NCI-H82 (cell line): ENCODE measurements at places on chromosomes 1 and 21.

DNA sequence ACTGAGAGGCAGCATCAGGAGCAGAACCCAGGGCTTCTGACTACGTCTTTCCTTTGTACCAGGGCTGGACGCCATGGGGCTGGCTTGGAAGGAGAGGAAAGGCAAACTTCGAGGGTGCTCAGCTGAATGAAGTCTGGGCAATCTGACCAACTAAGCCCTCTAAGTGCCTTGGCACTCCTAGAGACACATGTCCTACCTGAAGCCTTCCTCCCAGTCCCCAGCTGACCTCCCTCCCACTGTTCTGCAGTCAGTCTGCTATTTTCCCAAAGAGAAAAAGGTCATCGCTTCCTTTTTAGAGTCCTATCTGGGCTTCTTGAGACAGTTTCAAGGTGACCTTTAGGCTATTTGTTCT is 5.2 kb downstream of the SLC9A1 start:
- DNase-seq: no peak

GRCh38 chr1:79188337-79188736 is 181.8 kb upstream of the ADGRL4 start:
- no peak for DNase-seq

- no peak for DNase-seq
These were observed 28.6 kb downstream of the AGPAT3 start for GRCh38 chr21:43893536-43894205.

GRCh38 chr21:41582298-41582840 is 74.4 kb upstream of the TMPRSS2 start:
- DNase-seq: no peak

- peak; percentile 39 for DNase-seq
These were observed 178.4 kb upstream of the CXADR start for GRCh38 chr21:17334484-17334883.

- no peak for DNase-seq
These were observed 789 bp downstream of the BTF3L4 start for GRCh38 chr1:52056937-52057231.

GRCh38 chr21:24223624-24224023 is 1383.7 kb downstream of the MRPL39 start:
- no peak for DNase-seq

DNA sequence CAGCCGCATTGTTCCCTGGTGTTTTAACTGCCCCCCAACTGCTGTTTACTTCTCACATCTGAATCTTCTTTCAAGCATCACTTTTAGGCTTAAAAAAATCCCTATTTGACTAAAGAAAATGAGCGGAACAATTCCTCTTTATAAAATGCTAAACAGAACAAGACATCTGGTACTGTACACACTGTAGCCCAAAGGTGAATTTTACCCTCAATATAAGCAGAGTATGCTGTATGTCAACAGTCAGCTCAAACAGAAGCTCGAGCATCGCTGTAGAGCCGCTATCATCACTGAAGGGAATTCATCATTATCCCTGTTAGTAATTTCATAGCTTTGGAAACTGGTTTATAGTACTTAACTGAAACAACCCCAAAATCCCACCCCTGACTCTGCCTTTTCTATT is 85.3 kb downstream of the LRRC8D start:
- DNase-seq: no peak

DNA sequence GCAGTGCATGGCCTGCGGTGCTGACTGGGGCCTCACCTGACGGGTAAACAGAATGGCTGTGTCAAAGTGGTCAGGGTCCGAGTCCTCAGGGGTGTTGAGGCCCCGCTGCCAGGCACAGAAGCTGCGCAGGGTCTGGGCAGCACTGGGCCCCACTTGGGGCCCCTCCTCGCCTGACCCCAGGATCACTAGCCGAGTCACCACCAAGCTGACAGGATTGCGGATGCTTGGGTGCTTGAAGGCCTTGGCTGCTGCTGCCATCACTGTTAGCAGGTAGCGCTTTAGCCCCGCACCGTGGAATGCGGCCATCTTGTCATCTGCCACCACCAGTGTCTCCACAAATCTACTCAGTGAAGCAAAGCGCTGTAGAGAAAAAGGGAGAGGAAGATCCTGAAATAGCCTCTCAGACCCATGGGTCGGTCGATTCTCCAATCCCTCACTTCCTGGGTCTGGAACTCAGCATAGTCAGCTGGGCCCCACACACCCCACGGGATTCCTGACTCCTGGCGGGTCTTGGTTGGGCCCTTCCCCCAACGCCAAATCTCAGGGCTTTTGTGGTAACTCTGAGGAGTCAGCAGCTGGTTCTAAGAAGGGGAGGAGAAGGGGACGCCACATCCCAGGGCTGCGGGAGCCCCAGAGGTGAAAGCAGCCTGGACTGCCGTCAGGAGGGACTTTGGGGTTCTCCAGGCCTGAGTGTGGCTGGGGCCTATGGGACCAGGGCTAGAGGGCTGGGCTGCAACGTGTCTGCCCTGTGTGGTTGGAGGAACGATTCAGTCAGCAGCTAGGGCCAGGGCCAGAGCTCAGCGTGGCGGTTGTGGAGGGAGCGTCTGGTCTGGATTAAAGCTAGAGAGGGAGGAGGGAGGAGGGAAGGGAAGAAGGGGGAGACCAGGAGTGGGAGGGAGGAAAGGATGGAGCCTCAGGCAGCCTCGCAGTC is 2.1 kb downstream of the ADAMTS4 start:
- peak; percentile 96 for DNase-seq

DNA sequence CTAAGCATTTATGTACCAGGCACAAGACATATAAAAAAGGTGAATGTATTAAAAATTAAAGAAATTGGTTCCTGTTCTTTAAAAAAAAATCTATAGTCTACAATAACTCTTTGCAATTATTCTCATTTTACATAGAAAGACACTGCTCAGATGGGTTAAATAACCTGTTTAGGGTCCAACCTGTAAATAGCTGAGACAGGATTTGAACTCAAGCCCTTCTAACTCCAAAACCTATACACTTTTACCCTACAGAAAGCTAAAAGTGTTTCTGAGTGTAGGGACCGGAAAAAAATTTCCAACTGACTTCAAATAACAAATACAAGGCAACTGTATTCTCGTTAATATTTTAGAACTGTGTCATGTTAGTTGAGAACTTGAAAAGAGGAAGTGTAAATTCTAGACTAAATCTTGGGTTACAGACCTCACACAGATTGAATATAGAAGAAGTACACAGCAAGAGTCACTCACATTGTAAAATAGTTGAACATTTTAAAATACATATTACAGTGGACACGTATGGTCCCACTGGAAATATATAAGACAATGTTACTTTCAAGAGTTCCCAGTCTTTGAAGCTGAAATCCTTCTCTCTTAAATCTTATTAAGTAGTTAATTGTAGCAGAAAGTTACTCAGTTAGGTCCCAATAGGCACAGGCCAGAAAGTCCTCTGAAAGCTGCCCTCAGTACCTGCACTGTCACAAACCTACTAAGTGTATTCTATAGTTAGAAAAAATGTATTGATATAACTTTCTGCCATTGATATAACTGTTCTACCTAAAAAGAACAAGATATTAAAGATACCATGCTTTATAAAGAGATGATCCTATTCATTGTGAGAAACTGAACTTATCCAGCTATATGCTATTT is 7.3 kb downstream of the EDEM3 start:
- DNase-seq: no peak

- DNase-seq: no peak
These were observed 26.4 kb upstream of the RGS16 start for GRCh38 chr1:182630586-182630985.

- no peak for DNase-seq
These were observed 1.5 kb upstream of the IVNS1ABP start for GRCh38 chr1:185318431-185319138.
